ENCODE measurements at places on chromosomes 13 and 19.
A peak's percentile ranks its signal among the peaks of the same experiment; 100 is the strongest.

DNA sequence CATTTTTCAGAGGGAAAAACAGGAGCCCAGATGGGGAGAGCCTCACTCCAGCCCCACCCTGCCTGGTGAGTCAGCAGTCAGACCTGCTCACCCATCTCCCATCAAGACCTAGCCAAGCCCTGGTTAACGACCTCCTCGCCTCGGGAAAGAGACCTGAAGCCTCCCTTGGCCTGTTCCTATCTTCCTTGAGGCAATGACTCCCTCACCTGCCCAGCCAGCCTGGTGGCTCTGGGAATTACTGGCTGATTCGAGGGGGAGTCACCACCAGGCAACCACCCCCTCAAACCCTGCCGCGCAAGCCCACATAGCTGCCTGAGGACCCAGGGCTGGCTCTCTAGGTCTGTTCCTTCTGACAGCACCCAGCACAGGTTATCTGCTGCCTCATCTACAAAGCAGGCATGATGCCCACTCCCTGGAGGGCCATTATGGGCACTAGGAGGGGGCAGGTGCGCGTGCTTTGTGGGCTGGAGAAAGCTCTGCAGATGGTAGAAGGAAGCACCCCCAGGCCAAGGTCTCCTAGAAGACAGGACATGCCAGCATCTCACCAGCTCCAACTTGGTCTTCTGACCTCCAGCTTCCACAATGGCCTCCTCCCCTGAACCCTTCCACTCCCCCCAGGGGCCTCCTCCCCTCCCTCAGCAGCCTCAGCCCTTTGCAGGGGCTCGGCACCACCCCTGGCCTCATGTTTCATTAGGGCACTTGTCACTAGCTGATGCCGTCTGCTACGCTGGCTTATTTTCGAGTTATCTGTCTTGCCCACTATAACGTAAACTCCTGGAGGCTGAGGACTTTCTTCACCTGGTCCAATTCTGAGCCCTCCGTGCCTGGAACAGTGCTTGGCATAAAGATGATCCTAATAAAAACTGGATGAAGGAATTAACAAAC, 10.4 kb downstream of the DEDD2 start:
- H3K27me3 ChIP-seq: no peaks in the 10 kb centered on the region
- H3K4me3 ChIP-seq: no peak overlapping the region
- no peaks in the 10 kb centered on the region for H3K4me1 ChIP-seq
- no peak for DNase-seq

GRCh38 chr13:76225815-76226489, 589.8 kb downstream of the LMO7 start:
- H3K4me3 ChIP-seq: no peak overlapping the region
- no peak for DNase-seq
- H3K27me3 ChIP-seq: no peaks in the 10 kb centered on the region
- H3K27ac ChIP-seq: no peak overlapping the region
- no peaks in the 10 kb centered on the region for H3K4me1 ChIP-seq

DNA sequence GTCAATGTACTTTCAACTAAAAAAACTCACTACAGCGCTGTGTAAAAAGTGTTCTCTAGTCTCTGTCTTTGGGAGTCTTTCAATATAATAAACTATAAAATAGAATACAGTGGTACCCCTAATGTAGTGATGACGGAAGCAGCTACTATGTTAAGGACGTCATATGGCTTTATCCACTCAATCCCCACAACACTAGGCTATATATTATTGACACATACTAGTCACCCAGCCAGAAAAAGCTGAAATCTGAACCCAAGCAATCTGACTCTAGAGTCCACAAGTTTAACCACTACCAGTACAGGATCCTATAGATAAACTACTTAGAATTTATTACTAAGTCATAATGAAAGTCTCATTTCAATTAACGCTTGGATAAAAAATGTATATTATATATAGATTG, 48.3 kb downstream of the ELF1 start:
- no peaks in the 10 kb centered on the region for H3K36me3 ChIP-seq
- H3K4me1 ChIP-seq: peaks cover 4% of the 10 kb centered on the region
- no peak overlapping the region for H3K4me3 ChIP-seq
- no peak overlapping the region for H3K27ac ChIP-seq
- no peak for DNase-seq
- no peaks in the 10 kb centered on the region for H3K27me3 ChIP-seq

- peak overlapping the region; percentile 95 for H3K4me3 ChIP-seq
- DNase-seq: no peak
- peak overlapping the region; percentile 93 for H3K27ac ChIP-seq
- peaks cover 11% of the 10 kb centered on the region for H3K4me1 ChIP-seq
These were observed 687 bp downstream of the ILF3 start for GRCh38 chr19:10654610-10655456.

DNA sequence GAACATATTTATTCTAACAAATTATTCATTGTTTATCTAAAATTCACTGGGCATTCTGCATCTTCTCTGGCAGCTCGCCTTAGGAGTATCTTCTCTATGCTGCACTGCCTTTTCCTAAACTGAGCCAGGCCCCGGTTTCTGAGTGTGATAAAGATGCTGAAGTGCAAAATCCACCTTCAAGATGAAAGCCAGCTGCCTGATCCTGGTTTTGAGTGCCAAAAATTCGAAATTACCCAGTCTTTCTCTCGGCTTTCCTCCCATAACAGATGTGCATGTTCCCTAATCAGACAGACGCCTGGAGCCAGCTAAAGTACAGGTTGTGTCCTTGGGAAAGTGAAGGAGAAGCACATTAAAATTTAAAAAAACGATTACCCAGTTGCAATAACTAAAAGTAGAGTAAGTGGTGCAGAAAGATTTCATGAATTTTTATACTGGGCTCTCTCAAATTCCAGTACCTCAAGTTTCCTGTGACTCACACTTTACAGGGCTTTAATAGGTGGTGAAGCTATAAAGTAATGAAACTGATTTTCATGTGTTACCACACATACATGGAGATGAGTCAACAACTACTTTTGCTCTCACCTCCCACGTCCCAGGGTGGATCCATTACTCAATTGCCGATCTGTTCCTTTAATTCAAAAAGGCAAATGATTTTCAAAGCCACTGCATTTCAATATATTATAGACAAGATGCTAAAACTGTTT, 65.0 kb upstream of the GTF2F2 start:
- peak overlapping the region; percentile 39 for H3K27ac ChIP-seq
- H3K4me1 ChIP-seq: peaks cover 10% of the 10 kb centered on the region
- DNase-seq: peak; percentile 24
- H3K27me3 ChIP-seq: no peaks in the 10 kb centered on the region

- no peak overlapping the region for H3K4me3 ChIP-seq
- no peaks in the 10 kb centered on the region for H3K36me3 ChIP-seq
- H3K27me3 ChIP-seq: no peaks in the 10 kb centered on the region
- no peak for DNase-seq
These were observed 13.4 kb downstream of the MCF2L start for GRCh38 chr13:112982281-112983041.

DNA sequence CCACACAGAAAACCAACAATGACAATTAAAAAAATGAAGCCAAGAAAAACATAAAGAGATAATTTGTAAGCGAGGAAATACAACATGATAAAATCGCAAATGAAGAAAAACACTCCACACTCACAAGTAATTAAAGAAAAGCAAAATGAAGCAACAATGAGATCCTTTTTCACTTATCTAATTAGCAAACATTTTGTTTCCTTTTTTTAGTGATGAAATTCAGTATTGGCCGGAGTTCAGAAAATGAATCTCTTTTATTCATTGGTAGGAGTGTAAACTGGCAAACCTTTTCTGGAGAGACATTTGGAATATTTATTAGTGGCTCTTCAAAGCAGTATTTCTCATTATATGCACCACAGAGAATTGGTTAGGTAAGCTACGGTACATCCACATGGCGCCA, 70.6 kb upstream of the POMP start:
- no peak for DNase-seq
- no peak overlapping the region for H3K27ac ChIP-seq
- no peaks in the 10 kb centered on the region for H3K27me3 ChIP-seq
- H3K36me3 ChIP-seq: no peaks in the 10 kb centered on the region

GRCh38 chr13:21735701-21736401, 65.0 kb downstream of the FGF9 start:
- H3K36me3 ChIP-seq: no peaks in the 10 kb centered on the region
- no peak for DNase-seq
- no peaks in the 10 kb centered on the region for H3K27me3 ChIP-seq

- no peaks in the 10 kb centered on the region for H3K4me1 ChIP-seq
- H3K4me3 ChIP-seq: no peak overlapping the region
- H3K36me3 ChIP-seq: 0 out of 2 replicates have a peak, but pooled peaks cover 2% of the 10 kb centered on the region
- no peaks in the 10 kb centered on the region for H3K27me3 ChIP-seq
- DNase-seq: no peak
- H3K27ac ChIP-seq: no peak overlapping the region
These were observed 46.6 kb upstream of the GPR183 start for GRCh38 chr13:99353836-99354235.

GRCh38 chr19:55586976-55587668, 6.5 kb upstream of the ZNF579 start:
- H3K4me3 ChIP-seq: peak overlapping the region; percentile 79
- no peaks in the 10 kb centered on the region for H3K27me3 ChIP-seq
- H3K4me1 ChIP-seq: peaks cover 12% of the 10 kb centered on the region
- H3K36me3 ChIP-seq: no peaks in the 10 kb centered on the region
- DNase-seq: peak; percentile 67

- no peaks in the 10 kb centered on the region for H3K4me1 ChIP-seq
- H3K36me3 ChIP-seq: no peaks in the 10 kb centered on the region
- H3K4me3 ChIP-seq: no peak overlapping the region
- H3K27me3 ChIP-seq: no peaks in the 10 kb centered on the region
- peak; percentile 7 for DNase-seq
- no peak overlapping the region for H3K27ac ChIP-seq
These were observed 12.1 kb upstream of the DACH1 start for GRCh38 chr13:71879129-71879535.

GRCh38 chr19:51733742-51734522, 10.1 kb upstream of the HAS1 start:
- no peak overlapping the region for H3K27ac ChIP-seq
- H3K27me3 ChIP-seq: peaks cover 3% of the 10 kb centered on the region
- H3K4me1 ChIP-seq: no peaks in the 10 kb centered on the region

DNA sequence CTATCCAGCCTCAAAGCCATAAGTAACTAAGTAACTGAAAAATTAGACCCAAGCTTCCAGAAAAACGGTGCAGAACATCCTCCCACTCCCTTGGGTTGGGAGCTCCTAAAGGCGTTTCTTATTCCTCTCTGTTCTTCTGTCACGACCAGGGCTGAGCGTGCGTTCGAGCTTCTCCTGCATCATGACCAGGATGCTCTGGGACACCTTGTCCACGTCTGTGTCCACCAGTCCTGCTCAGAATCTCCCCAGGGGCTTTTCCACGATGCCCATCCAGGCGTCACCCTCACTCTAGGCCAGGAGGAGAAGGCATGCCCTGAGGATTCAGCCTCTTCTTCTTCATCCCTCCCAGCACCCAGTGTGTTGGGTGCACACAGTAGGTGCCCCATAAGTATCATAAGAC, 37.8 kb upstream of the GAS6 start:
- no peak overlapping the region for H3K4me3 ChIP-seq
- no peaks in the 10 kb centered on the region for H3K36me3 ChIP-seq
- no peak for DNase-seq

GRCh38 chr13:72435251-72435650, 292.2 kb downstream of the MZT1 start:
- H3K4me3 ChIP-seq: no peak overlapping the region
- no peaks in the 10 kb centered on the region for H3K4me1 ChIP-seq
- no peak for DNase-seq
- H3K27ac ChIP-seq: no peak overlapping the region

DNA sequence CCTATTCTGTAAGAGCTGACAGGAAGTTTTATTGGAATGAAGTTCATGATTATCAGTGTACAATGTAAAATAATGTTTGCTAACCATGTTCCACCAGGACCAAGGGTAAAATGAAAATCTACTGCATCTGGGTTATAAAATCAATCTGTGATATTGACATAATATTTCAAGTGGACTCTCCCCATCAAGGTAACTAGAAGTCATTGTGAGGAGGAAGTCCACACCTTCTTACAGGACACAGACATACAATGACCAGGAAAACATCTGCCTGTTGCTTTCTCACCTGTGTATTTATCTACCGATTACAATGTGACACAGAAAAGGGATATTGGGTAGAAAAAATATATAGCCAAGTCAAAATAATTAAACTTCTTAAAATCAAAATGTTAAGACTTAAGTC, 140.7 kb upstream of the RFC3 start:
- no peaks in the 10 kb centered on the region for H3K27me3 ChIP-seq
- DNase-seq: no peak

GRCh38 chr19:10729411-10729810, 11.5 kb downstream of the DNM2 start:
- no peak overlapping the region for H3K27ac ChIP-seq
- H3K4me3 ChIP-seq: no peak overlapping the region
- no peaks in the 10 kb centered on the region for H3K4me1 ChIP-seq
- no peak for DNase-seq

GRCh38 chr19:49473868-49474541, at the start of gene FLT3LG:
FLT3LG (plus strand) TSS chr19:49474215; CDS start chr19:49474640, 425 bp downstream.
- H3K4me1 ChIP-seq: no peaks in the 10 kb centered on the region
- H3K4me3 ChIP-seq: peak within 1 kb of the TSS; percentile 42
- peak within 1 kb of the TSS; percentile 48 for H3K27ac ChIP-seq
- no peaks in the 10 kb centered on the region for H3K36me3 ChIP-seq

DNA sequence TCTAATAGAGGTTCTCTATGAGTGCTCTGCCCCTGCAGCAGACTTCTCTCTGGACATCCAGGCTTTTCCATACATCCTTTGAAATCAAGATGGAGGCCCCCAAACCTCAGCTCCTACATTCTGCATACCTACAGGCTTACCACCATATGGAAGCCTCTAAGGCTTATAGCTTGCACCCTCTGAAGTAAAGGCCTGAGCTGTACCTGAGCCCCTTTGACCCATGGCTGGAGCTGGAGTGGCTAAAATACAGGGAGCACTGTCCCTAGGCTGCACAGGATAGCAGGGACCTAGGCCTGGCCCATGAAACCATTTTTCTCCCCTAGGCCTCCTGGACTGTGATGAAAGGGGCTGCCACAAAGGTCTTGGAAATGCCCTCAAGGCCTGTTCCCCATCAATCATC, 1086.1 kb upstream of the MIR17HG start:
- H3K27me3 ChIP-seq: no peaks in the 10 kb centered on the region
- no peaks in the 10 kb centered on the region for H3K4me1 ChIP-seq
- H3K4me3 ChIP-seq: no peak overlapping the region
- no peaks in the 10 kb centered on the region for H3K36me3 ChIP-seq
